ENCODE measurements at places on chromosomes 2 and 18.

DNA sequence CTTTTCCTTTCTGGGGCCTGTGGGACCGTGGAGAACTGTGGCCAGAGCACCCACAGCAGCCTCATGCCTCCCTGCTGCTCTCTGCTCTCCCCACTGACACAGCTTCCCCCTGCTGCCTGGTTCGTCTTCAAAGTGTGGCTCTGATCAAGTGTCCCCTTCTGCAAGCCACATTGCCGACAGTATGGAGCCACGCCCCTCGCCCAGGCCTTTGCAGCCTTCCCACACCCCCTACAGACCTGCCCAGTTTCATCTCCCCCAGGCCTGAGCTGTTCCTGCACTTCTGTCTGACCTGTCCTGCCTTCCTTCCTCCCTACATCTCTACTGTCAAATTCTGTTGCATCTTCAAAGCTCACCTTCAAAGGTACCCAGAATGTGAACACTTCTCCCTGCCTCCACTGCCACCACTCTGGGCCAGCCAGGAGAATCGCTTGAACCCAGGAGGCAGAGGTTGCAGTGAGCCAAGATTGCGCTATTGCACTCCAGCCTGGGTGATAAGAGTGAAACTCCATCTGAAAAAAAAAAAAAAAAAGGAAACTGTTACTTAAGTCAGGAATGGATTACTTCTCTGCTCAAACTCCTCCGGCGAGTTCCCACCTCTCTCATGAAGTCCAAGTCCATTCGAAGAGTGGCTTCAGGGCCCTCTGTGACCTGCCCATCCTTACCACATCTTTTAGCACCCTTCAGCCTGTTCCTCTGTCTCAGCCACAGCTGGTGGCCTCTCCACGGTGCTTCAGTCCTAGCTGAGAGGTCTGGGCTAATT is 29.0 kb upstream of the CATIP start:
- DNase-seq: no peak

- DNase-seq: no peak
Measured at GRCh38 chr2:184743096-184743495, 144.8 kb downstream of the ZNF804A start.

DNA sequence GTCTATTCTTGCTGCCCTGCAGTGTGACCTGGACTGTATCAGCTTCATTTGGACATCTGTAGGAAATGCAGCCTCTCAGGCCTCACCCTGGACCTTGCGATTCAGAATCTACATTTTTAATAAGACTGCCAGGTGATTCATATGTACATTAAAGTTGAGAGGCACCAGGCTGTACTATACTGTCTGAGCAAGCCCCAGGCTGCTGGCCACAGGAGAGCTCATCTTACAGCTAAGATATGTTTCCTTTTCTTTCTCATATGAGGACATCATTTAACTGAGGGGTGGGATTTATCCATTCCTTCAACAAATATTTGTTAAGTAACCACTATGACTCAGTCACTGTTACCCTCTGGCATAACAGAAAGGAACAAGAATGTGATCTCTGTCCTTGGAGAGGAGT is 78.2 kb upstream of the GCFC2 start:
- DNase-seq: no peak

GRCh38 chr2:49901202-49902065 is 747.1 kb upstream of the FSHR start:
- no peak for DNase-seq

GRCh38 chr2:63700271-63700670 is 111.5 kb downstream of the MDH1 start:
- DNase-seq: no peak
